Brain pericyte (primary cell): ENCODE measurements at places on chromosomes 6 and 20.

- DNase-seq, result no peak
Observed at GRCh38 chr6:130713144-130713543, 114.1 kb upstream of the SMLR1 start.

DNA sequence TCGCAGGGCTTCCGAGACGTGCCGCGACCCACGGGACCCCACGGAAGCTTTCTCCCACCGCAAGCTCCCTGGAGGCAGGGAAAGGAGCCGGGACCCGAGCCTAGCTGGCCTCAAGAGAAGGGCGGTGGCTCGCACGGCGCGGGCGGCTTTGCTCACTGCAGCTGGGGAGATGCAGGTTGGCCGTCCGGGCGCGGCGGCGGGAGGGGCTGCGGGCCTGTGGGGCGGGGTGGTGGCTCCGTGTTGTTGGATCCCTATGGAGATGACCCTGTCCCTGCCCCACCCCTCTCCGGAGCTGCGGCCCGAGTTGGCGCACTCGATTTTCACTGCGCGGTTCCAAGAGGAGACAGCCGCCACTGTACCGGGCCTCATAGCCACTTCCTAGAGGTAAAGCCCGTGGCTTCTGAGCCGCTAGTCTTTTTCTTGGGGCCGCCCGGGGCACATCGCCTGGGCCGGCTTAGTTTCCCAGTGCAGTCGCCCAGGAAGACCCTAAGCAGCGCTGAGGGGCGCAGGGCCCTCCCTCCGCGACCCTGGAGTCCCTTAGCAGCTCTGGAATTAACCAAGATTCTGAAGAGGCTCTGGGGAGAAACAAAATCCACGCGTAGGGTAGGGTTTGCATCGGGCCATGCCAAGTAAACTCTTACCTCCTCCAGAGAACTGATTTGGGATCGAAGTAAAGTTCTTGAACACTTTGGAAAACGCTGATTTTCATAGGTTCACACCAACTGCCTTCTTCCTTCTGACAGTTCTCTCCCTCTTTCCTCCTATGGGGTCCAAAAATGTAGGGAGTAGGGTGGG lies at the start of gene ECT2L:
TSS of gene ECT2L (plus strand) at position 279 of the 795 bp plus-strand sequence. CDS start 17,188 bp downstream, outside the sequence.
- no peak for DNase-seq

- no peak for DNase-seq
Observed at GRCh38 chr20:12159261-12159660, 241.6 kb downstream of the BTBD3 start.

DNA sequence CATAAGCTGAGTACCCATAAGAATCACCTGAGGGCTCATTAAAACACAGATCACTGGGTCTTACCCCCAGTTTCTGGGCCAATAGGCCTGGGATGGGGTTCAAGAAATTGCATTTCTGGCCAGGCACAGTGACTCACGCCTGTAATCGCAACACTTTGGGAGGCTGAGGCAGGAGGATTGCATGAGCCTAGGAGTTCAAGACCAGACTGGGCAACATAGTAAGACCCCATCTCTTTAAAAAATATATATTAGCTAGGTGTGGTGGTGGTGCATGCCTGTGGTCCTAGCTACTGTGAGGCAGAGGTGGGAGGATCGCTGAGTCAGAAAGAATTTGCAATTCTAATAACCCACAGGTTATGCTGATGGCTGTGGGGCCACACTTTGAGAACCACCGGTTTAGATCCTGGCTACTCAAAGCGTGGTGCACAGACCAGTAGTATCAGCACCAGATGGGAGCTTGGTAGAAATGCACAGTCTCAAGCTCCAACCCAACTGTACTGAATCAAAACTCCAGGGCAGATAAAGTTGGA lies 2.0 kb downstream of the CCM2L start:
- DNase-seq, result no peak

DNA sequence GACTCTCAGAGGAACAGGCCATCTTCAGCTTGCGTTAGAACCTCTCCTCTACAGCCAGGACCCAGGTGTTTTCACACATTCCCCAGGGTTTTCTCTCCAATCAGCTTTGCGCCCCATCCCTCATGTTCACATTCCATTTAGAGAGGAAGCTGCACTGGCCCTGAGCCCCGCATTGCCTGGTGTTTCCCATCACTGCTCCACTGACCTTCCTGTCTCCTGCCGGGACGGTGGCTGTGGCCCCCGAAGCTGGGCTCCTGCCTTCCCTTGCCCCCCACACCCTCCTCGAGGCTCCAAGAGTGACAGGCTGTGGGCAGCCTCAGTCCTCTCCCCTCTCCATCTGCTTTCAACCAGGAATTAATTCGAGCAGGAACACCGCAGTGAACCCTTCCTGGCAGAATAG lies 357.3 kb downstream of the THBS2 start:
- no peak for DNase-seq

GRCh38 chr20:53127027-53127426 lies 154.9 kb downstream of the TSHZ2 start:
- DNase-seq, result no peak

DNA sequence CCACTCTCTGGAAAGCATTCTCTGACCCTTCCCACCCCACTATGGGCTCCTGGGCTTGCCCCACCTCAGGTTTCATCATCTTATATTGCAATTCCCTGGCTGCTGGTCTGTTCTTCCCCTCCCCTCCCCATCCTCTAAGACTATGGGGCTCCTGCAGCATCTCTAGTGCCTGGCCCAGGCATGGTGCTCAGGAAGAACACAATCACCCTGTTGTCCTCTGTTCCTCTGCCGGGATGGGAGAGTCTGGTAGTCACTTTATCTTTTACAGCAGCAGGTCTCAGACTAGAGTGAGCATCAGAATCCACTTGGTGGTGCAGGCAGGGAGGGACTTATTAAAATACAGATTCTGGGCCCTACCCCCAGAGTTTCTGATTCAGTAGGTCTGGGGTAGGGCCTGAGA lies 5.0 kb upstream of the LPIN3 start:
- no peak for DNase-seq
